ENCODE measurements at places on chromosomes 5 and 9.
A peak's percentile ranks its signal among the peaks of the same experiment; 100 is the strongest.

DNA sequence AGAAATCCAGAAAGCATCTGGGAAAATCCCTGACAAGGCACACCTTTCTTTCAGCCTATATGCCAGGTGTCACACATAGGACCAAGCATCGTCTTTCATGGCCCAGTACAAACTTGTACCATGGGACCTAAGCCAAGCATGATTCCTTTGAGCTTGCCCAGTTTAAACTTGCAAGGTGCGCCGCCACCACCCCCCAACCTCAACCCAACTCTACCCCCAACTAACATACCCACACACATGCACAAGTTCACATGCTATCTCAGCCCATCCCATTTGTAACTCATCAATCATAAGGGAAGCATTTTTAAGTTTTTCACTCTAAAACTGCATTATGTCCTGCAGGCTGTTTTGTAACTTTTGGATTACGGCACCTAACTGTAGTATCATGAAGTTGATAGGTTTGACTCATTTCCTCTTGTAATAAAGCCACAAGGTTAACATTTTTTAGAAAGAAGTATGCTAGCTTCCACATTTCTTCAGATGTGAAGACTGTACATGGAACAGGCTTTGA is 145.9 kb upstream of the FST start:
- no peak for DNase-seq

DNA sequence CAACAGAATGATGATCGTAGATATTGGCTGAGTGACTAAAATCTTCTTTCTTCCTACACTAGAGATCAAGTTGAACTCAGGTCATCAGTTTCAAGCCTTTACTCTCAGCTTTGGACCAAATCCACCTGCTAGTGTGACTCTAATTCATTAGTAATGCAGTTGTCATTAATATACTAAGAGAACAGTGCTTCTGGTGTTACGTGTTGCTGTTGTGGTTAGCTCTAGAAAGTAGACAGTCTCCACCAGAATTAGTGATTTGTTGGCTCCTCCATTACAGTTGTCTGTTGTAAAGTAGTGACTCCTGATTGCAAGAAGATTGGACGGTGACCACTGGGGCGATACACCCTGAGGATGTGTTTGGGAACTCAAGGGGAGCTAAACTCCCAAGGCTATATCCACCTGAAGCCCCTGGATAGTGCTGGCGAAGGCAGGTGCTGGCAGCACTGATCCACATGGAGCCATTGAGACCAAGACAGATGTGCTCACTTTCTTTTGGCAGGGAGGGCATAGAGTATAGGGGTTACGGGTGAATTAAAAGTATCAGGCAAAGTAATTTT is 3.1 kb downstream of the CAMK4 start:
- DNase-seq: no peak

DNA sequence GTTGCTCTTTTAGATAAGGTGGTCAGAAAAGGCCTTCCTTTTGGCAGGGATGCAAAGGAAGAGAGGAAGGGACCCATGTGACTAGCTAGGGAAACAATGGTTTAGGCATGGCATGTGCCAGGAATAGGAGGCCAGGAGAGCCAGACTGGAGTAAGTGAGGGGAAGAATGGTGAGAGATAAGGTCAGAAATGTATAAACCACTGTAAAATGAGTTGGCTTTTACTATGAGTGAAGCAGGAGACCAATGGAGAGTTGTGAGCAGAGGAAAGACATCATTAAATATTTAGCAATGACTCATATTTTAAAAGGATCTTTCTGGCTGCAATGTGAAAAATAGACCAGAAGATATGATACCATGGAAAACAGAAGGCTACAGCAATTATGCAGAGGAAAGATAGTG is 50.9 kb downstream of the AP3B1 start:
- no peak for DNase-seq

- DNase-seq: no peak
Measured at GRCh38 chr5:110377361-110377760, 349.1 kb downstream of the TMEM232 start.

- DNase-seq: peak; percentile 78
Measured at GRCh38 chr5:151126199-151126645, 31.4 kb downstream of the ANXA6 start.

GRCh38 chr5:111733571-111733970 is 23.4 kb downstream of the NREP start:
- no peak for DNase-seq

- no peak for DNase-seq
Measured at GRCh38 chr5:143008809-143009521, 238.8 kb downstream of the ARHGAP26 start.

DNA sequence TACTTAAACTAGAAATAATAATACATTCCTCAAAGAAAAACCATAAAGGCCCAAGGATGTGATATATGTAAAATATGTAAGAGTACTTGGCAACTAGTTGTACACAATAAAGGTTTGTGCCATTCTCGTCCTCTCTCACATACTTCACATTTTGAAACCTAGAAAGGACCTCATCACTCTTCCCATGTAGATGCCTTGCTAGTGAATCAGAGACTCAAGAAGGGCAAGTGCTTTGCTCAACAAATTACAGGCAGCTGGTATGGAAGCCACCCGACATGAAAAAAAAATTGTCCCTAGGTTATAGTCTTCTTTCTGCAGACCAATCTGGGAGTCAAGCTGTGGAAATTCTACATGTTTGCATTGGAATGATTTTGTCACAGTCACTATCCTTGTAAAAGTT is 31.7 kb downstream of the ADRB2 start:
- DNase-seq: no peak

GRCh38 chr9:11275158-11275695 is 662.4 kb upstream of the PTPRD start:
- DNase-seq: no peak

DNA sequence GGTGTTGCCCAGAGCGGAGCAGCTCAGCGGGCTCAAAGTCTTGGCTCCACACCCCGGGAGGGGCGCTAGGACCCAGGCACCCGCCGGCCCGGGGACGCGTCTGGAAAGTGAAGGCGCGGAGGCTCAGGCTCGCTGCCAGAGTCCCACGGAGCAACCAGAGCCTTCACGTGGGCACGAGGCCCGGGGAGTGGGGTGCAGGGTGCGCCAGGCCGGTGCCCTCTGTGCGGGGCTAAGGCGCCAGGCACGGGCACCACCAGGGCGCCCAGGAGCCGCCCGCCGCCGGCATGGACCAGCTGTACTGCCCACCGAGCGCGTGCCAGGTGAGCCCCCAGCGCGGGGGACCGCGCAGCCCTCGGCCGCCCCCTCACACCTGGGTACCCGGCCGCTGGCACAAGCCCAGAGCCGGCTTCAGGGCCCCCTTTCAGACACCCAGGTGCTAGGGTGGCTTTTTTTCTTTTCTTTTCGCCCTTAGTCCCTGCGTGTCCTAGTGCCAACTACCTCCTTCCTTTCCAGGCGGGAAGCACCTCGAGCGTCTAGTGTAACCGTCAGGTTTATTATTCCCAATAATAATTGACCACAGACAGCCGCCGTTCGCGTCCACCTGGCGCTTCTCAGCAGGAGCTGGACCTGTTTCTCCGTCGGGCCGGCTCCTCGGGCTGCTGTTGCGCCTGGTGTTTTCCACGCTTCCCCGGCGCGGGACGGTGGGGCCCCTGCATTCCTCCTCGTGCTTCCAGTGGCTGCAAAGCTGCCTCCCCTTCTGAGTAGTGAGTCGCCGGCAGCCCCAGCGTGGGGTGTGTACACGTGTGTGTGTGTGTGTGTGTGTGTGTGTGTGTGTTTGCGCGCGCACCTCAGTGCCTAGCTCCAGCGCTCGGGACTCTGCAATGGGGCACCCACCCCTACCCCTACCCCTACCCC is 30.1 kb upstream of the PDE8B start:
- no peak for DNase-seq

GRCh38 chr5:151097820-151098767 is 17.3 kb upstream of the TNIP1 start:
- no peak for DNase-seq

DNA sequence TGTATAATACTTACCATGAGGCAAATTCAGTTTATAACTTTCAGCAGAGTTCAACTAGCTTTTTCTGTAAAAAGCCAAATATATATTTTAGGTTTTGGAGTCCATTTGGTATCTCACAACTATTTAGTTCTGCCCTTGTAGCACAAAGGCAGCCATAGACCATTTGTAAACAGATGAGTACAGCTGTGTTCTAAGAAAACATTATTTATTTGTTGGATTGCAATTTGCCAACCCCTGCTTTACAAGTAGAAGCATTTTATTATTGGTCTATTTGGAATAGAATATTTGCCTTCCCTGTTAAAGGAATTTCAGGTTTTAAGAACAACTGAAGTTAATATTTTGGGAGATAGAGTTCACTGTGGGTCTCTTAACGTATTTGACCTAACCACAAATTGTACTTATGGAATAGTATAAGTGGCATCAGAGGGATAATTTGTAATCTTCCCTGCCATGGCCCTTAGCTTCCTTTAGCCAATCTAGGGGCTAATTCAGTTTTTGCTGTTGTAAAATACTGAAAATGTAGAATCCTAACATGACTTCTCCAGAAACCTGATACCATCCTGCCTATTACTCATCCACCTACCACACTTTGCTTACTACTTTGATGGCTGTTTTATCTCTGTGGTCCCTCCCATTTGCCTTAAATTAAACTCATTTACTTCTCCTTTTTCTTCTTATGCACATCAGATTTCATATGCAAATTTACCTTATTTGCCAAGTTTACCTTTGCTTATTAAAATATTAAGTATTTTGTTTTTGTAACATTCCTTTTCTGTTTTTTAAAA is 109.2 kb downstream of the DMXL1 start:
- DNase-seq: no peak

GRCh38 chr9:128723866-128724743 is at the start of gene ZDHHC12:
ZDHHC12 (minus strand) TSS chr9:128724127; CDS start chr9:128724093, 34 bp downstream.
- DNase-seq: peak; percentile 90

DNA sequence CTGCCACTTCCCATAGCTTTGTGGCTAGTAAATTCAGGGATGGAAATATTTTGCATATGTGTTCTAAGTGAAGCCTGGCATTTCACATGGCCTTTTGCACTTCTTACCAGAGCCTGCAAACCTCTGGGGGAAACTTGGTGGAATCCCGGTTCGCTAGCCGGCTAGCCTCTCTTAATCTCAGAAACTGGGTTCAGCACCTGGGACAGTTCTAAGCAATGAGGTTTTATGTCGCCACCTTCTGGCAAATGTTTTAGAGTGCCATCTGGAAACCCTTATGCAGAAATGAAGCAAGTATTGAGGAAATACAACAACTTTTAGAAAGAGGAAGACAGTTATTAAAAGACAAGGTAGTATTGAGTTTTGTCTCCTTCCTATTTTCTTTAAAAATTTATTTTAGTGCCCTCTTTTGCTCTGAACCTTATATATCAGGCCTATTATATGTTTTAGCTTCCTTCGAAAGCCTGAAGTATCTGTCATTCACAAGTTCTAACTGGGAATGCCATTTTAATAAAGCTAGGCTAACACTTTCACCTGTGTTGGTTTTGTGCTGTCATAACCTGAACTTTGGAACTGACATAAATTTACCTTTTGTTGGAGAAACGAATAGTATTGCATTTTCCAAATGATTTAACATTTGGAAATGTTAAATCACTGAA is 963 bp upstream of the HTR1A start:
- no peak for DNase-seq

DNA sequence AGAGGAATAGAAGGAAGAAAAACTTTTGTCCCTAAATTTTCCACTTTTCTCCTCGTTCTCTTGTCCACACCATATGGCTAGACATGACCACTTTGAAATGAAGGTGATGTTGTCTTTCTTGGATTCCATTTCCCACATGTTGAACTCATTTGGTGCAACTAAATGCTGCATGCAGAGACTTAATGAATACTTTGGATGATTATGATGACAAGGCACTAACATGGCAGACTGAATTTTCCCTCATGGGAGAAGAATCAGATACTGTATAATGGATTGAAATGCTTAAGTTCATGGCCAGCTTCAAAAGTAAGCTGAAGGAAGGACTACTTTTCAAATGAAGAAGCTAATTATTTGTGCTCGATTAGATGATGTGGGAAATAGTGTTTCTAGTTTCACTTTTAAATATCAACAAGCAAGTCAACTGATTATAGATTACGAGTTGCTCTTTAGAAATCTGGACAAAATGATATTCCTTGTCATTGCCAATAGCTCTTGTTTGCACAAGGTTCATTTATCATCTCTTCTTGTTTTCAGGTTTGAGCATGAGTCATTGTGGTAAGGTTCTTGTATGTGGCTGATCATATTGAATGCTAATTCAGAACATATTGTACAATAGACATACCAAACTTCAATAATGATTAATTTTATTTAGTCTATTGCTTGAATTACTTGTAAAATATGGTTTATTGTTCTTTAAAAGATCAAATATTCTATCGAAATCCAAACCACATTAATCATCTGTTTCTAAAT is 501.3 kb upstream of the FTMT start:
- no peak for DNase-seq

DNA sequence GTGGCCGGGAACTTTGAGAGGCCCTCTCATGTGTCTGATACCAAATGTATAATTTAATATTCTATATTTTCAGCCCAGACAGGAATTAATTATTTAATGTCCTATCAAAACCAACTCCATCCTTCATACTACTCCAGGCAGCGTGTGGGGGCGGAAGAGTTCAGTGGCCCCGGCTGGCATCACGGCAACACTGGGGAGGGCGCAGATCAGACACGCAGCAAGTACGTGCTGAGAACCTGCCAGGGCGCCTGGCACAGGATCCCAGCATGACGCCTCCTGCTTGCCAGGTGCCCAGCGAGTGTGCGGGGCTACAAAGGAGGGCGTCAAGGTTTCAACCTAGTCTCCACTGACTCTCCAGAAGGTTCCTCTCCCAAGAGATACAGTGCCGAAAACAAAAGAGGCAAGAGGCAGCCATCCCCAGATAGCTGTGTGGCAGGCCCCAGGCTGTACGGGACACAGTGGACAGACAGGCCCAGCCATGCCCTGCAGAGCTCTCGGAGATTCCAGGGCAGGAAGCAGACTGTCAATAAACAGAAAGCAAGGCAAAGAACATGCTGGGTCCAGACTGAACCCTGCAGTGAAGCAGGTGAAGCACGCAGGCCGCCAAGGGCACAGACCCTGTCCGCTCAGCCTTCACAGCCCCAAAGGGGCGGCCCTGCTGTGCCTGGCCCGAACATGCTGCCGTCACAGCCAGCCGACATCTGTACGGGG is 110.3 kb downstream of the VAV2 start:
- DNase-seq: no peak

DNA sequence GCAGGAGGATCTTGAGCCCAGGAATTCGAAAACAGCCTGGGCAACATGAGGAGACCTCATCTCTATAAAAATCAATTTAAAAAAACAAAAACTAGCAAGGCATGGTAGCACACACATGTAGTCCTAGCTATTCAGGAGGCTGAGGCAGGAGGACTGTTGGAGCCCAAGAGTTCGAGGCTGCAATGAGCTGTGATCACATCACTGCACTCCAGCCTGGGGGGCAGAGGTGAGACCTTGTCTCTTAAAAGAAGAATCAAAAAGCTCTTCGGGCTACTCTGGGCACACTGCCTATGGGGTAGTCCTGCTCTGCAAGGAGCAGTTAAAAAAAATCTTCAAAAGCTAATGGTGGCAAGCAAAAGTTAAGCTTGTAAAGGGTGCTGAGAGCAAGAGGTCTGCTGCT is 23.5 kb downstream of the SKP1 start:
- DNase-seq: no peak

- no peak for DNase-seq
Measured at GRCh38 chr5:15808577-15808976, 308.6 kb downstream of the FBXL7 start.

Data from left forelimb (tissue), 1 donor.